Spleen (tissue), 13 donors: ENCODE measurements at places on chromosomes 1 and 21.

DNA sequence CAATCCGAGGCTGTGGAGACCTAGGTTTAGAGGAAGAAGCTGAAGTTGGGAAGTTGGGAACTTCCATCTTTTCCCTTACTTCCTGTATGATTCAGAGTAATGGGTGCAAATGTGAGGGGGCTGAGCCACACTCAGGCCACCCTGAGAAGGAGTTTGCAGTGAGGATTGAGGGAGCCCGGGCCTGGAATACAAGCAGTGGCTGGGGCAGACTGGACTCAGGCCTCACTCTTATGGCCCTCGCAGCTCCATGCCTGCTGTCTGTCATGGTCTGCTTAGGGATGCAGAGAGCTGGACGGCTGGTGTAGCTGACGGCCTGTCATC, 73.7 kb upstream of the RAB4A start:
- H3K4me3 ChIP-seq, result no peak overlapping the region
- peaks cover 14% of the 10 kb centered on the region for H3K4me1 ChIP-seq
- DNase-seq, result no peak
- H3K27ac ChIP-seq, result no peak overlapping the region

GRCh38 chr1:86409416-86410021, 13.4 kb upstream of the ODF2L start:
- no peaks in the 10 kb centered on the region for H3K27me3 ChIP-seq
- H3K4me3 ChIP-seq, result no peak overlapping the region
- no peaks in the 10 kb centered on the region for H3K4me1 ChIP-seq
- no peaks in the 10 kb centered on the region for H3K36me3 ChIP-seq
- no peak for DNase-seq

- no peaks in the 10 kb centered on the region for H3K4me1 ChIP-seq
- H3K36me3 ChIP-seq, result no peaks in the 10 kb centered on the region
- H3K4me3 ChIP-seq, result no peak overlapping the region
- no peaks in the 10 kb centered on the region for H3K27me3 ChIP-seq
- no peak for DNase-seq
- no peak overlapping the region for H3K27ac ChIP-seq
Measured at GRCh38 chr1:66317248-66317515, 216.8 kb upstream of the SGIP1 start.

DNA sequence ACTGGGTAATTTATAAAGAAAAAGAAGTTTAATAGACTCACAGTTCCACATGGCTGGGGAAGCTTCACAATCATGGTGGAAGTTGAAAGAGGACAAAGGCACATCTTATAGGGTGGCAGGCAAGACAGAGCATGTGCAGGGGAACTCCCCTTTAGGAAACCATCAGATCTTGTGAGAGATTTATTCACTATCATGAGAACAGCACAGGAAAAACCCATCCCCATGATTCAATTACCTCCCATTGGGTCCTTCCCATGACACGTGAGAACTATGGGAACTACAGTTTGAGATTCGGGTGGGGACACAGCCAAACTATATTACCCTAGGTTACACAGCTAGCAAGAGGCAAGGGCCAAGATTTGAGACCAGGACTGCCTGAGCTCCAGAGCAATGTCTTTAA, 30.4 kb upstream of the SOX13 start:
- H3K27me3 ChIP-seq, result no peaks in the 10 kb centered on the region
- DNase-seq, result no peak
- H3K4me1 ChIP-seq, result no peaks in the 10 kb centered on the region
- H3K4me3 ChIP-seq, result no peak overlapping the region
- H3K27ac ChIP-seq, result no peak overlapping the region
- H3K36me3 ChIP-seq, result no peaks in the 10 kb centered on the region

DNA sequence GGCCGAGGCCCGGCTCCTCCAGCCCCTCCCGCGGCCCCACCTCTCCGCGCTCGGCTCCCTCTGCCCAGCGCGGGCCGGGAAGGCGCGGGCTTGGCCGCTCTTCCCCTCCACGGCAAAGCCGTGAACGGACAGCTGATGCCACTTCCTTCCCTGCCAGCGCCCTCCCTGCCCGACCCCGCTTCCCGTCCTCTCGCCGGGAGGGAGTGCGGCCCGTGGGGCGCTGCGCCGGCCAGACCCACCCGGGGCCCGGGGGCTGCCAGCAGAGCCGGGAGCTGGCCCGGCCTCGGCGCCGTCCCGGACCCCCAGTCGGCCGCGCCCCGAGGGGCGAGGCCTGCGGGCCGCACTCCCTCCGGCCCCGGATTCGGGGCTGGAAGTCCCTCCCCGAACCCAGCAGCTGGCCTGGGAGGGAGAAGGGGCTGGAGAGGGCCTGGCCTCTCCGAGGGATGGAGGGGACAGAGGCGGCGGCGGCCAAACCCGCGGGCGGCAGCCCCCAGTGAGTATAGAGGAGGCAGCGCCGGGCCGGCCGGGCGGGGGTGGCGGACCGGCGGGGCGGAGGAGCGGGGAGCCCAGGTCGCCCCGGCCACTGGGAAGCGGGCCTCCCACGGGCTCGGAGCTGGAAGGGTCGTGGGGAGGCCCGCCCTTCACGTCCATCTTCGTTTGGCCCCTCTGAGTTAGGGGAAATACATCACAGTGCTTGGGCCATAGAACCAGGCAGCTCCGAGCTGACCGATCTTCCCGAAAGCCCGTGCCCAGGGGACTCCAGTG, at the start of gene KIAA1614:
KIAA1614 (plus strand) TSS at position 97 of the 765 bp plus-strand sequence; CDS start at position 444, 347 bp downstream.
- no peaks in the 10 kb centered on the region for H3K36me3 ChIP-seq

DNA sequence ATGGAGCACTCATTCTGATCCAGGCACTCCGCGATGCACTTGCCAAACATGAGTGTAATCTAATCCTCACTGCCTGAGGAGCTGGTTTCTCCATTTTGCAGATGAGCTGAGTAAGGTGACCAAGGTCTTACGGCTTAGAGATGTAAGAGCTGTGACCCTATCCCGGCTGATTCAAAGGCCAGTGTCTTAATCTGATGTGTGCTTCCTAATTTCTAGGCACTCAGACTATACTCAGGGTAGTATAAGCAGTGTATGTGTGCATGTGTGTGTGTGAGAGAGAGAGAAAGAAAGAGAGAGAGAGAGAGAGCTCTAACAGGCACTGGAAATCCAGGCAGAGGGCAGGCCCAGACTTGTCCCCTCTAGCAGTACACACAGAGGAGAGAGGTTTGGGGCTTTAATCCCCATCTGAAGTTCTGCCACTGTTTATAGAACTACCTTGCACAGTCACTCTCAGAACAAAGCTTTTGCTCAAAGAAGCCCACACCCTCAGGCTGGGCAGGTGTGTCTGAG, 188.2 kb downstream of the ZBTB18 start:
- DNase-seq, result no peak
- H3K4me1 ChIP-seq, result no peaks in the 10 kb centered on the region
- H3K27me3 ChIP-seq, result no peaks in the 10 kb centered on the region
- H3K27ac ChIP-seq, result no peak overlapping the region
- H3K36me3 ChIP-seq, result no peaks in the 10 kb centered on the region

- no peak overlapping the region for H3K27ac ChIP-seq
- no peaks in the 10 kb centered on the region for H3K27me3 ChIP-seq
- H3K36me3 ChIP-seq, result no peaks in the 10 kb centered on the region
- H3K4me1 ChIP-seq, result peaks cover 4% of the 10 kb centered on the region
Measured at GRCh38 chr1:3504822-3505153, 50.3 kb downstream of the ARHGEF16 start.

GRCh38 chr1:233081735-233082134, 131.3 kb downstream of the NTPCR start:
- H3K36me3 ChIP-seq, result no peaks in the 10 kb centered on the region
- no peak overlapping the region for H3K27ac ChIP-seq
- H3K27me3 ChIP-seq, result no peaks in the 10 kb centered on the region
- DNase-seq, result no peak
- H3K4me3 ChIP-seq, result no peak overlapping the region
- peaks cover 11% of the 10 kb centered on the region for H3K4me1 ChIP-seq

DNA sequence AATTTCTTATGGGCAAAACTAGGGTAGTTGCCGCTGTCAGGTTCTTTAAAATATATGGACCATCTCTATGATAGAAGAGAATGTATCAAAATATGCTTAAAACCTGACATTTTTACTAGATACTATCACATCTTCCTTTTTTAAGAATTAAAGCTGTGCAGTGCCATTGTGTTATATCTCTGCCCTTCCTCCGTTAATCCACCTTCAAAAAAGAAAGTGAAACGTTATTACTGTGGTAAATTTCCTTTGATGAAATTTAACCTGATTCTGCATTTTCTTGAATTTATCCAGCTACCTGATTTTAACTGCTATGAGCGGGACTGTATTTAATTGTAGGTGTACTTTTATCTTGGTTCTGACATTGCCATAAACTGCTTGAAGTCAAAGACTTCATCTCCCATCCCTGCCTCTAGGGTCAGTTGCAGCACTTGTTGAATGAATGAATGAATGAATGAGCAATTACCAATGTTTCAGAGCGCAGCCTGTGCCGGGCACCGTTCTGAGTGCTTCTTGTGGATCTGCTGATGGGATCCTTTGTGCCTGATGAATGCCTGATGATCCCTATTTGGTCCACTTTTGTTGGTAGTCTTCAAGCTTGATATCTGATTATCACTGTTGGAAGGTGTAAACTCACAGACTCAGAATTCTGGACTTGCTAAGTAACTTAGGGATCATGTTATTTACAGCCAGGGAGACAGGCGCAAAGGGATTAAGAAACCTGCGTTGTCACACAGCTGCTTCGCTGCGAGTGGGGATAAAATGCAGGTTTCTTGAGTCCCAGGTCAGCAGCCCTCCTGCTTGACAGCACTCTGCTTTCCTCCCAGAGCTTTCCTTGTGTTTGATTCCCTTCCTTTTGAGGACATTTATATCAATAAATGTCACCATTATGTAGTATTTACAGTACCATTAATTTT, 30.1 kb downstream of the SMYD2 start:
- no peak for DNase-seq
- no peak overlapping the region for H3K4me3 ChIP-seq
- H3K27ac ChIP-seq, result no peak overlapping the region
- H3K27me3 ChIP-seq, result no peaks in the 10 kb centered on the region
- peaks cover 19% of the 10 kb centered on the region for H3K4me1 ChIP-seq
- peaks cover 19% of the 10 kb centered on the region for H3K36me3 ChIP-seq

DNA sequence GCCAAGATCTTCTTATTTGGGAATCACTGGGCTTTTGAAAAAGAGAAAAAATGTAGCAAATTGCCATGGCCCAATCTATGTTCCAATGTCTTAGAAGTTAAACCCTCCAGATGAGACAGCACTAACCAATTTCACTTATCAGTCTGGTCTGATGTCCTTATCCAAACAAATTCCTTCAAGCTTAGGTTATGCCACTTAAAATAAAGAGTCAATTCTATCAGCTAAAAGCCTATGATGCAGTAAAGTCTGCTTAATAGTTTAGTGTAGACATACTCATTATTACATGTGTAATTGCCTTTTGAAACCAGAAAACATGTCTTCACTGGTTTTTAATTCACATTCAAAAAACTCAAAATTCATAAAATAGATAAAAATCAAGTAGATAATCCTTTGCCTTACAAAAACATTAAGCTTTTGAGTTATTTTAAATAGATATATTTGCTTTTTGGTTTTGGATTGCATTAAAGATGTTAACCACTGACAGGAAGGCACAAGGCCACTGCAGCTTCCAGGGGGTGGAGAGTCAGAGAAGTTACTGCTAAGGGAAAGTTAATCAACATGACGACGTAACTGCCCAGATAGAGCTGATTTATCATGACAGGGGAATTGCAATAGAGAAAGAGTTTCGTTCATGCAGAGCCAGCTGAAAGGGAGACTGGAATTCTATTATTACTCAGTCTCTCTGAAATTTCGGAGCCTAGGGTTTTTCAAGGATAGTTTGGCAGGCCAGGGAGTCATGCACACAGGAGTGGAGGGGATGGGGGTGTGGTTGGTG, 106.1 kb downstream of the MAP3K21 start:
- no peaks in the 10 kb centered on the region for H3K4me1 ChIP-seq
- H3K36me3 ChIP-seq, result no peaks in the 10 kb centered on the region
- H3K4me3 ChIP-seq, result no peak overlapping the region
- no peaks in the 10 kb centered on the region for H3K27me3 ChIP-seq
- H3K27ac ChIP-seq, result no peak overlapping the region
- no peak for DNase-seq

- H3K27ac ChIP-seq, result no peak overlapping the region
- H3K27me3 ChIP-seq, result no peaks in the 10 kb centered on the region
- no peak for DNase-seq
- no peaks in the 10 kb centered on the region for H3K36me3 ChIP-seq
Measured at GRCh38 chr1:51752073-51752948, 126.2 kb downstream of the NRDC start.

DNA sequence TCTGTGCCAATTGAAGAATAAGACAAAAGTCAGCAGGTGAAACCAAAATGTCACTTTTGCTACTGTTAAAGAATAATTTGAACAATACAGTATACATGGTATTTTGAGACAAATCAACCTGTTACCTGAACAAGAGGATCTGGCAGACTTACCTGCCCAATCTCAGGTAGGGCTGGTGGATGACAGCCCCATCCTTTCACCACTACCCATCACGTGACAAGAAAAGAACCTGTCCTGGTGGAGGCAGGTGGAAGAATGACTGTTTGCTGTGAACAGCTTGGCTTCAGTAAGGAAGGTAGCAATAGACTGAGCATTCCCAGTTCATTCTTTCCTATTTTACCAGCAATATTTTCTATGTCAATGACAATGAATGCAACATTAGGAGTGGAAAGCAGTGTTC, 349.6 kb downstream of the GPATCH2 start:
- no peak overlapping the region for H3K27ac ChIP-seq
- no peaks in the 10 kb centered on the region for H3K36me3 ChIP-seq
- H3K4me1 ChIP-seq, result no peaks in the 10 kb centered on the region
- no peak for DNase-seq
- no peak overlapping the region for H3K4me3 ChIP-seq

DNA sequence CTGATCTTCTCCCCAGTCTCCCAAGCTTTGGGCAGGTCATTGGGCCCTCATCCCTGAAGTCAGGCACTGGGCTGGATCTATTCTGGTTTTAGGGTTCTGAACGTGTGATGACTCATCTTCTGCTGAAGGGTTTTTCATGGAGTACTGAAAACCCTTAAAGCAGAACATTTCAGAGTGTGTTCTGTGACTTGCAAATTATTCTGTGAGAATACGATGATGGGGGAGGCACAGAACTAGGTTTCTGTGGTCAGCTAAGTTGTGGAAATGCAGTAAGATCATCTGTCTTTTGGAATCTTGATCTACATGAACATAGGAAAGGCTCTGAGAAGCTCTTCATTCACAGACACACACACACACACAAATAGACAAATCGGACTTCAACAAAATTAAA, 46.2 kb downstream of the NAV1 start:
- no peak overlapping the region for H3K4me3 ChIP-seq
- DNase-seq, result no peak
- H3K27ac ChIP-seq, result no peak overlapping the region
